ENCODE measurements at places on chromosomes 4 and X.

GRCh38 chr4:73707269-73707875 is 33.0 kb upstream of the CXCL8 start:
- no peak for DNase-seq

- no peak for DNase-seq
These were observed 68.6 kb downstream of the PRKG2 start for GRCh38 chr4:81146466-81146865.

DNA sequence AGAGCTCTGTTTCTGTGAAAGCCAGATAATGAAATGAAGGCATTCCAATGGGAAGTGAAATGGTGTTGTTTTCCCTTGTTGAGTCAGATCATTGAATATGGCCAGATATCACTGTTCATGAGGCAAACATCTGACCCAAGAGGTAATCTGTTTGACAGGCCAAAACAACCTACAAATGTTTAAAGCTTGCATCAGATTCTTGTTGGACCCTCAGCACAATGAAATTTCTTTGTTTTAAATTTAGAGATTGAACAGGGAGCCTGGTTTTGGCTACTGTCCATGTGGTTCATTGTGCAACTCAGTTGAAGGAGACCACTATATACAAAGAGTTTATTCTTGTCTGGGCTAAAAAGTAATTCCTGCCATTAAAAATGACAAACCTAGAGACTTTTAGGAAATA is 159.1 kb downstream of the AFF2 start:
- DNase-seq, result no peak

GRCh38 chr4:127642169-127642568 is 9.4 kb downstream of the INTU start:
- no peak for DNase-seq

- no peak for DNase-seq
These were observed 65.4 kb downstream of the SPRY1 start for GRCh38 chr4:123462007-123462406.

DNA sequence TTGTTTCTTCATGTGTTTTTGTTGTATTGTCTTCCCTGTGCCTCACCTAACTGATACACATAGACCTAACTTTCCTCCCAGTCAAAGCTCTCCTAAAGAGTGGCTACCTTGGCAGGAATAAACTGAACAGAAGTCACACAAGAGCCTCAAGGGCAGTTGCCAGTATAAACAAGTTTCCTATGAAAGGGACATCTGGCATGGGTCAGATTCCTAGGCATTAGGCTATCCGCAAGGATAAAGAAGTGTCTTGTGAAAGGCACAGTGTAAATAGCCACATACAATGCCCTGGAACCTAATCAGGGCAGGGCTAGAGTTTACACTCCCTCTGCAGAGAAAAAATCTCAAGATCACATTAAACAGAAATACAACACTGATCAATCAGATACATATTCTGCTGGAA is 220.8 kb downstream of the SPANXN3 start:
- DNase-seq, result no peak

- no peak for DNase-seq
These were observed 144.0 kb downstream of the SH3KBP1 start for GRCh38 chrX:19743386-19743785.

GRCh38 chr4:183254162-183254561 is 65.9 kb downstream of the CLDN22 start:
- no peak for DNase-seq

DNA sequence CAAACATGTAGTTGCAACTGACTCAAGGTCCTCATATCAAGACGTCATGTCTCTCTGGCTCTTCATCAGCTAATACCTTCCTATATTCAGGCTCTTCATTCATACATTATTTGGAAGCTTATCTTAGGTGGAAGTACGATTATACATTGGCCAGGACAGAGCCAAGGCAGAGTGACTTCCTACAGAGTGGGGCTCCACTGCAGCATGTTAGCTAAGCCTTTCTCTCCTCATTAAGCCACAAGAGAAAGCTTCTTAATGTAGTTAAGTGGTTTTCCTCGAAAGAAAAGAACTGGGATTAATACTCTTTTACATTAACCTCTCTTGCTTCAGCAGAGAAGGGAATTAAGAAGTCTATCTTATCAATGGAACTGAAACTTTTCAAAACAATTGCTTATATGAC is 15.0 kb downstream of the C4orf33 start:
- no peak for DNase-seq

DNA sequence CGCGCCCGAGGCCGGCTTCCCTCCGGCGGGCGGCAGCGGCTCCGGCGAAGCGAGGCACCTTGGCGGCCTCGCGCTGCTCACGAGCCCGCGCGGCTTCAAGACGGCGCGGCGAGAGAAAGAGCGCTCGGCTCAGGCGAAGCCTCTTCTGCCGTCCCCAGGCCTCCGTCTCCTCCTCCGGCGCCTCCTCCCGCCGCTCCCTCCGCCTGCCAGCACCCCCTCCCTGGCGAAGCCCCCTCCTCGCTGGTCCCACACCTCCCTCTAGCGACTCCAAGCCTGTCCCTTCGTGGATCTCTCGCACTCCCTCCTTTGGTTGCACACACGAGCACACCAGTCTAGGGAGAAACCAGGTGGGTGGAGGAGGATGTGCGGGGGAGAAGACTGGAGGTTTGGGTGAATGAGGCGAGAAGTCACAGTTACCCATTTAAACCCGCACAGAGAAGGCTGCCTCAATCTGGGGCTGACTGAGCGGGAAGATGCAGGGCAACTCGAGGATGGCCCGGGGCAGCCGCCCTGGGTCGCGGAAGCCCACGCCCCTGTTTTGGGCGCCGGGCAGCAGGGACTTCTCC is at the start of gene CAMK2D:
CAMK2D (minus strand) TSS at position 119 of the 566 bp plus-strand sequence. CDS start 670 bp downstream, outside the sequence.
- peak; percentile 93 for DNase-seq

DNA sequence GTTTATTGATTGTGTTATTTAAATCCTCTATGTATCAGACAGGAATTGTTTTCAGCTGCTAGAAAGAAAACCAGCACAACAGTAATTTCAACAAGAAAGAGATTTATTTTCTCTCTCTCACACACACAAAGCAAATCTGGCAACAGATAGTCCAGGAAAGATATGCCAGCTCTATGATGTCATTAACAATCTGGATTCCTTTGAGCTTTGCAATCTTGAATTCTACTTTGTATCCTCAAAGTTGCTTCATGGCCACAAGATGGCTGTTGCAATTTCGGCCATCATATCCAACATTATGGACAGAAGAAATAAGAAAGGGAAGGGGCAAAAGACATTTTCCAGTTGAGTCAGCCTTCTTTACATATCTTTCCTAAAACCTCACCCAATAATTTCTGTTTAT is 19.8 kb upstream of the FMR1 start:
- no peak for DNase-seq

DNA sequence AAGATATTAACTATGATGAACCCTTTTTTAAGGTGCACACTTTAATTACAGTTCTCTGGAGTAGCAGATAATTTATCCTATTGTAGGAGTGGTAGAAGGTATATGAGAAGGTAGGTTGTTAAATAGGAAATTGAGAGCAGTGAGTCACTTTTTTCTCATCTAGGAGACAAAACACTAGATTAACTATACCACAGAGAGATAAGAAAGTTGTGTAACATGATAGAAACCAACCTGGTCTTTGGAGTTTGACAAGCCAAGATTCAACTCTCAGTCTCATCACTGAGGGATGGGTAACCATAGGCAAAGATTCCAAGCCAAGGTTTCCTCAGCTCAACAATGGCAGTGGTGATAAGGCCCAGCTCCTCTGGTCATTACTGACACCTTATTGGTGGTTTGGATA is 104.0 kb downstream of the MAD2L1 start:
- DNase-seq, result no peak

GRCh38 chr4:148429206-148429605 is 13.0 kb downstream of the NR3C2 start:
- no peak for DNase-seq

DNA sequence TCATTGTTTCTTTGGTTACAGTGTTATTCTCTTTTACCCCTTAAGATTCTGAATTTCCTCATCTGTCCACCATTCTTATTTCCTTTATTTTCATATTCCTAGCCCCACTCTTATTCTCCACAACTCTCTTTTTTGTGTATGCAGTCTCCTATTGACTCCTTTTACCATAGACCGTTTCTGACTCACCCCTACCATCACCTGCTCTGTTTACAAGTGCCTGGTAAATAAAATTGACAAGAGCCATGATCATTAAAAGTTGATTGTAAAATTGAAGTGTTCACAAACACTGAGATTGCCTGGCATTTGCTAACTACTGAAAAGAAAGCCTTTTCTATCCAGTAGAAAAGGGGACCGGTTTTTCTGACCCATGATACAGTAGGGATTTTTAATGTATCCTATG is 54.4 kb downstream of the MRPL1 start:
- DNase-seq, result no peak

DNA sequence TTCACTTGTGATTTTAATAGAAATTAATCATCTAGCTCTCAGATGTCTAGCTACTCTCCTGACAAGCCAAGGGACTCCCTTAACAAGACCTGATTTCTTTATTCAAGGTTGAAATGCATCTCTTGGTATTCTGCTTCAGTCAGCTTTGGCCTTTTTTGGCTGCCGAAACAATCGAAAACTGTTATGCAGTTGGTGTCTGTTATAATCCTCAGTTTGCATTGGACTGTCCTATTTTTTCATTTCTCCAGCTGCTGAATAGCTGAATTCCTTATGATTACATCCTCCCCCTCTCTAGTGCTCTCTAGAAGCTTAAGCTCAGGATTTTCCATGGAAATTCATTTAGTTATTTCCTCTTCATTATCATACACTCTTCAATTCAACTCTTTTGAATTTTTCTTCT is 177.2 kb downstream of the TRIML1 start:
- no peak for DNase-seq

DNA sequence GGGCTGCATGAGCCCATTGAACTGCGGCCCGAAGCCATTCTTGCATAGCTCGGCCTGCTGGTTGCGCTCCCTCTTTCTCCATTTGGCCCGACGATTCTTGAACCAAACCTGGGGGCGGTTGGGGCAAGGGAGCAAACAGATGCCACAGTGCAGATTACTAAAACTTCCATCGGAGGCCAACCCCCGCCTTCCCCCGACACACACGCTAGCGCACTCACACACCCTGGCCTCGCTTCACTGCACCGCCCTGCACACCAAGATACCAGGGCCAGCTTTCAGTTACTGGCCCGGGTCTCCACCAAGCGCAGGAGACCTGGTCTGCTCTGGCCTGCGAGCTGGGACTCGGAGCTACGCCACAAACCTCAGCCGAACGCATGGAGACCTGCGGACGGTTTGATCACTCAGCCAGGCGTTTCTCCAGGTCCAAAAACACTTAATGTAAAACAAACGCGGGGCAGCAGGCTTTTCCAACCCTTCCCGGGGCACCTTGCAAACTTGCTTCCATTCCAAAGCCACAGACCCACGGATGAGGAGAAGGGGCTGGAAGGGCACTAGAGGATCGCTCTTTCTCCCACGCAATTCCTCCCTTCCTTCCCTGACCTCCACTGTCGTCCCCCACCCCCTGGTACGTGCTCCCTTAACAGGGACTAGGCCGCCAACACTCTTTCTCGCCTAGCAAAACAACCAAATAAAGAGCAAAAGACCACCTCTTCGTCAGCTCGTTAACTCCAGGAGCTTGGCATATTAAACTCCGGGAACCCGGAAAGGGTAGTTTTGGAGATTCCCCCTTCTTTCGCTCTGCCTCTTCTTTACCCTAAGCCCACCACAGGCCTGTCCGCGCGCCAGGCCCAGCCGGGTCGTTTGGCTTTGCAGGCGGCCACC is 4.1 kb downstream of the PITX2 start:
- no peak for DNase-seq

GRCh38 chr4:47462799-47463234 is 685 bp downstream of the COMMD8 start:
- DNase-seq, result no peak

- no peak for DNase-seq
These were observed 21.4 kb upstream of the SEL1L3 start for GRCh38 chr4:25884031-25884782.

DNA sequence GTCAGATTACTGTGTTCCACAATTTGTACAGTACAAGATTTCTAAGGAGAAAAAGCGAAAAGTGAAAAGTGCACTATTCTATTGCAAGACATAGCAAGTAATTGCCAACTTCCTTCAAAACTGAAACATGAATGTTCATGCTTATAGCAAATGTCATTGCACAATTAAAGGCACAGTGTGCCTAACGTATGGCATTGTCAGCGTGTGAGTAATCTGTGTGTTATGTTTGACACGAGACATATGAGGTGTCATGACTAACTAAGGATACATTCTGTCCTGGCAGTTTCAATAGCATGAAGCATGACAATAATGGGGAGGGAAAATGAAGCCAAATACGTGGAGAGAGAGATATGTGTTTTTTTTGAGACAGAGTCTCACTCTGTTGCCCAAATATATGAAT is 33.6 kb upstream of the TBC1D9 start:
- no peak for DNase-seq

DNA sequence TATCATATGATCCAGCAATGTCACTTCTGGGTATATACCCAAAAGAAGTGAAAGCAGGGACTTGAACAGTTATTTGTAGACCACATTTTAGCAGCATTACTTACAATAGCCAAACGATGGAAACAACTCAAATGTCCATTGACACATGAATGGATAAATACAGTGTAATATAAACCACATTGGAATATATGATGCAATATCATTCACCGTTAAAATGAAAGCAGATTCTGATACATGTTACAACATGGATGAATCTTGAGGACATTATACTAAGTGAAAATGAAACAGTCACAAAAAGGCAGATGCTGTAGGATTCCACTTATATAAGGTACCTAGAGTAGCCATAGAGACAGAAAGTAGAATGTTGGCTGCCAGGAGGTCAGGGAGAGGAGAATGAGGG is 130.5 kb upstream of the SMAD1 start:
- no peak for DNase-seq

DNA sequence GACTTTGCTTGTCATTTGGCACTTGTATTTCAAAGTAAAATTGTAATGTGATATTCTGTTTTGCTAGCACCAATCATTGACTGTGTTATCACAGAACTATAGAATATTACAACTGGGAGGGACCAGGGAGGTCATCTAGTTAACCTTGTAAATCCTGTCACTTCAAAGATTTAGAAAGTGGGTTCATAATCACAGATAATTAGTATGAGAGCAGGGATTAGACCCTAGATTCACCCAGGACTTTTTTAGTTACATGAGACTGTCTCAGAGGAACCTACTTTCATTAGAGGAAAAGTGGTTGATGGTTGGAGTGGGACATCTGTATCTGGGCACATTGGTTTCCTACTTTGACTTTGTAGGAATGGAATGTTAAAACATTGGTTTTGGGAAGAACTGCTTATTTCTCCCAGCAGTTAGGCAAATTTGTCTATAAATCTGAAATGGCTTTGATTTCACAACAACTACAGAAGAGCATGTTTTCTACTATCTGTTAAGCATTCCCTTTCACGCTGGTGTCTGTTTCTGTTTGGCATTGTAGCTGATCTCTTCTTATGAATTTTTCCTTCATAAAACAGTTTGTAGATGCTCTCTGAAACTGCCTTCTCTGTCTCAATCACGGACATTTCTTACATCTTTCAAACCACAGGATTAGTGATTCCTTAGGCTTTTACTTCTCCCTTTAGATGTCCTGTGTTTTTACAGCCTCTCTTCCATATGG is 144.1 kb downstream of the DIPK2B start:
- no peak for DNase-seq

DNA sequence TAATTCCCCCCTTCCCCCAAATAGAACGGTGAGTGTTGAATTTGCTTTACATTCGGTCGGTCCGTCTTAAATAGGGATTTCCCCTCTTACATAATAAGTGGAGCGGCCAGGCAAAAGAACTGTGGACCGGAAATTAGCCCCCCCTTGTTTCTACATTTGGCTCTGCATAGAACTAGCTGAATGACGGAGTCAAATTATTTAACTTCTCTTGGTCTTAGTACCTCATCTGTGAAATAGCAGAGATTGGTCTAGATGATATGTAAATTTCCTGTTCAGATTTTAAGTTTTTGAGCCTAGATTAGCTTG is 1.3 kb downstream of the SPATA18 start:
- no peak for DNase-seq

All from activated CD4-positive, alpha-beta memory T cell treated with anti-CD3 and anti-CD28 coated beads for 36 hours (primary cell).